ENCODE measurements at places on chromosomes 1 and 21.

- DNase-seq = peak; percentile 63
Measured at GRCh38 chr1:43994794-43995790, 3.7 kb downstream of the CCDC24 start.

- DNase-seq = no peak
Measured at GRCh38 chr1:14055442-14056223, 355.6 kb downstream of the PRDM2 start.

DNA sequence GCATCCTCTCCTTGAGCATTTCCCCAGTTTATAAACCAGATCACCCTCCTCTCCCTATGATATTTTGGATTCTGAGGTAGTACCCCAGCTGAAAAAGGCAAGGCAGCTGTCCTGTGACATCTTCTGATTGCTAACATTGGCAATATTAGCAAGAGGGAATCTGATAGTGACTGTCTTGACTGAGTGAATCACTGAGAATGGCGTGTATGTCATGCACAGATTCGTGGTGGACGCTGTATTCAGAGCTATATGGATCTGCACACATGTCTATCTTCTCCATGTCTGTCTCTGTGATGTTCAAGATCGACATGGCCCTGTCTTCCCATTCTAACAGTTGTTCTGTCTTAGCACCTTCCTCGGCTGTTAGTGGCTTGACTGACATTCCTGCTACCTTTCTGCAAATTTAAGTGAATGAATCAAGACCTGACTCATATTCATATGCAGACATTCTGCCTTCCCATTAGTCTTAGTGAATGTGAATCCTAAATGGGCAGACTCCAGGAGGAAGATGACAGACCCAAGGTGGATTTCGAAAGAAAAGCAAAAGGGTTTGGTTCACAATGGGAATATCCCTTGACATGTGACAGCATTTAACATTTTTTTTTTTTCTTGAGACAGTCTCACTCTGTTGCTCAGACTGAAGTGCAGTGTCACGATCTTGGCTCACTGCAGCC is 97.7 kb downstream of the PGBD5 start:
- no peak for DNase-seq

DNA sequence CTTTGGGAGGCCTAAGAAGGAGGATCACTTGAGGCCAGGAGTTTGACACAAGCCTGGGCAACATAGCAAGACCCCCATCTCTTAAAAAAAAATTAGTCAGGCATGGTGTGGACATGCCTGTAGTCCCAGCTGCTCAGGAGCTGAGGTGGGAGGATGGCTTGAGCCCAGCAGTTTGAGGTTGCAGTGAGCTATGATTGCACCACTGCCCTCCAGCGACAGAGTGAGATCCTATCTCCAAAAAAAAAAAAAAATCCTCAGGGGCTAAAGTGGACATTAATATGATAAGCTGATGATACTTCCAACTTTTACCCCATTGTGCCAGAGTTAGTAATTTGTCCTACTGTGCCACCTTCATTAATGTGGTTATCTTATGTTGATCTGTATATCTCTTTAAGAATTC is 327.8 kb upstream of the FMN2 start:
- DNase-seq = no peak

DNA sequence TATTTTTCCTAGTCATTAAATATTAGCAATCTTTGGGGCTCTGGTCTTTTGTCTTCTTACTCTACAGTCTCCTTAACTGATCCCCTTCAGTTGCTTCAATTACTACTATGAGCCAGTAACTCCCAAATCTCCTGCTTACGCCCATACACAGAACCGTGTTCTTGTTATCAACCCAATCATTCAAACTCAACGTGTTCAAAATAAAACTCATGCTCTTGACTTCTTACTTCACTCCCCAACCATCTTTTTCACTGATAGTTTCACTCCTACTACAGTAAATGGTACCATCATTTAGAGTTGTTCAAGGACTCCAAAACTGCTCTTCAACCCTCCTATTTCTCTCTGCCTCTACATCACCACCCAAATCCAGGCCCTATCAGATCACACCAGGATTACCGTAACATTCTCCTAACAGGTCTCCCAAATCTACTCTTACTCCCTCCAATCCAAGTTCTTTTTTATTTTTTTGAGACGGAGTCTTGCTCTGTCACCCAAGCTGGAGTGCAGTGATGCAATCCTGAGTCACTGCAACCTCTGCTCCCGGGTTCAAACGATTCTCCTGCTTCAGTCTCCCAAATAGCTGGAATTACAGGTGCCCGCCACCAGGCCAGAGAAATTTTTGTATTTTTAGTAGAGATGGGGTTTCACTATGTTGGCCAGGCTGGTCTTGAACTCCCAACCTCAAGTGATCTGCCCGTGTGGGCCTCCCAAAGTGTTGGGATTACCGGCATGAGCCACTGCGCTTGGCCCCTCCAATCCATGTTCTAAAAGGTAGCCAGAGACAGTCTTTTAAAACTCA is 3.0 kb downstream of the YARS1 start:
- no peak for DNase-seq

All from GM20000 (cell line).